ENCODE measurements at places on chromosomes 12 and 14.

DNA sequence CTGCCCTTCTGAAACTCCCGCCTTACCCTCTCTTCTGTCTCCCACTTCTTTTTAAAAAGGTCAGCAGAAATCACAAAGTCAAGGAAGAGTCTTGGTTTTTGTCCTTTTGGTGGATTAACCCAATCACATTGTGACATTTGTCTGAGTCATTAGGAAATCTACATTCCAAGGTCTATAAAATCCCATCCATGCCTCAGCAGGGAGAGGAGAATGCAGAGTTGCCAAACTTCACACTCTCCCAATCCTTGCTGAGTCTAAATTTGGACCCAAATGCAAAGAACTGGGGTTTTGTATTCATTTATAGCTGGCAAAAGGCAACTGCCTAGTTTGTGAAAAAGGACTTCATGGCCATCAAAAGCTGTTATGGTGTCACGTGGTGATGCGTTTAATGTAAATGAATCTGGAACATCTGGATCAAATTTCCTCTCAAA lies 67.9 kb downstream of the TMEM30B start:
- no peak for DNase-seq

- DNase-seq, result no peak
Observed at GRCh38 chr12:68303850-68304249, 28.3 kb downstream of the MDM1 start.

DNA sequence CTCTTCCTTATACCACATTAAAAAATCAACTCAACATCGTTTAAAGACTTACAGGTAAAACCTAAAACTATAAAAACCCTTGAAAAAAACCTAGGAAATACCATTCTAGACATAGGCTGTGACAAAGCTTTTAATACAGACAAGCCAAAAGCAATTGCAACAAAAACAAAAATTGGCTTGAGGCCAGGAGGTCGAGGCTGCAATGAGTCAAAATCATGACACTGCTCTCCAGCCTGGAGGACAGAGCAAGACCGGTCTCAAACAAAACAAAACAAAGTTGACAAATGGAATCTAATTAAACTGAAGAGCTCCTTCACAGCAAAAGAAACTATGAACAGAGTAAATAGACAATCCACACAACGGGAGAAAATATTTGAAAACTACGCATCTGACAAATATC lies 1057.8 kb downstream of the FSCB start:
- no peak for DNase-seq

DNA sequence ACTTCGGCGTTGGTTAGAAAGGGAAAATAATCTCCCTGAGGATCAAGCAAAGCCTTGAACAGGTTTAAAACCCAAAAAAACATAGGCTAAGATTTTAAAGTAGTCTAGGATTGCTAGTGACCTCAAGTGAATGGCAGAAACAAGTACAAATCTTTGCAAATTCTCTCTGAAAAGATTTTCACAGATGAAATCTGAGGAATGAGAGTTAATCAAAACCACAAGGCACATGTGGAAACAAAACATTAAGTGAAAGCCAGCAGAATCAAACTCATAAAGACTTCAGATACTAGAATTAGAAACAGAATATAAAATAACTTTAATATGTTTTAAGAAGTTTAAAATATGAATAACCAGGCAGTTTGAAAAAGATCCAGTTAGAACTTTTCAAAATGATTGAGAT lies 52.2 kb upstream of the CFL2 start:
- no peak for DNase-seq

DNA sequence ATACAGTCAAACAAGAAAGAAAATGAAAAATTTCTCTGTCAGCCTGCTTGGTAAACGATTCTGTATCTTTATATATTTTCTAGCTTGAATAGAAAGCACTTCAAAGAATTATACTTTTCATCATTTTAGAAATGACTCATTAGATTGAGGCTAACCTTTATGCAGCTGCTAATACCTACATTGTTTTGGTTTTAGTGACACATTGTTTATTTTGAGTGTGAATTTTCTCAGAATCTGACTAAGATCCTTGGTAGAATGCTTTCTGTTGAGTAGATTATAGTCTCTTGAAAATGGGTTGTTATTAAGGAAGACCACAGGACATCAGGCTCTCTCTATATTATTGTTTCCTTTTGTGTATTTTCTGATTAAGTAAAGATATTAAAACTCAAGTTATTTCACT lies at the start of gene PMCH:
Gene PMCH, minus strand, starts transcription at position 45 of the 400 bp plus-strand sequence. CDS start 63 bp downstream, outside the sequence.
- no peak for DNase-seq

DNA sequence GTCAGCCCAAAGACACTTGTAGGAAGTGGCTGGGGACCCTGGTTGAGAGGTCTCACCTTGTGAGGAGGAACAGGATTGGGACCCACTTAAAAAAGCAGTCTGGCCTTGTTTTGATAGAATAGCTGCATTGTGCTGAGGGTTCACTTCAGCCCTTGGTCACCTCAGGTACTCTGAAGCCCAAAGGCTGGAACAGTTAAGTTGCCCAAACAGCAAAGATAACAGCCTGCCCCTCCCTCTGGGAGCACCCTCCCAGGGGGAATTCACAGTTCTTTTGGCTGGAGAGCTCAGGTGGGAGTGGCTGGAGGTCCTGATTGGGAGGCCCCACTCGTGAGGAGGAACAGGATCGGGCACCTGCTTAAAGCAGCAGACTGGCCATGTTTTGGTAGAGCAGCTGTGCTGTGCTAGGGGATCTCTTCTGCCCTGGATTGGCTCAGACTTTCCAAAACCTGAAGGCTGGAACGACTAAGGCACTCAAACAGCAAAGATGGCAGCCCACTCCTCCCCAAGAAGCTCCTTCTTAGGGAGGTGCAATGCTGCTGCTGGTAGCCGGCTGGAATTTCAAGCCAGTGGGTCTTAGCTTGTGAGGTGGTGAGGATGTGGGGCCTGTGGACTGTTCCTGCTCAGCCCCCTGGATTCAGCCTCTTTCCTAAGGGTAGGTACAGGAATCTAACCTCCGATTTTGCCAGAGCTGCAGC lies 143.8 kb upstream of the SLC38A2 start:
- DNase-seq, result no peak

- no peak for DNase-seq
Observed at GRCh38 chr12:121822393-121823100, 18.7 kb downstream of the SETD1B start.

- DNase-seq, result no peak
Observed at GRCh38 chr12:116346222-116346621, 68.7 kb upstream of the MED13L start.

DNA sequence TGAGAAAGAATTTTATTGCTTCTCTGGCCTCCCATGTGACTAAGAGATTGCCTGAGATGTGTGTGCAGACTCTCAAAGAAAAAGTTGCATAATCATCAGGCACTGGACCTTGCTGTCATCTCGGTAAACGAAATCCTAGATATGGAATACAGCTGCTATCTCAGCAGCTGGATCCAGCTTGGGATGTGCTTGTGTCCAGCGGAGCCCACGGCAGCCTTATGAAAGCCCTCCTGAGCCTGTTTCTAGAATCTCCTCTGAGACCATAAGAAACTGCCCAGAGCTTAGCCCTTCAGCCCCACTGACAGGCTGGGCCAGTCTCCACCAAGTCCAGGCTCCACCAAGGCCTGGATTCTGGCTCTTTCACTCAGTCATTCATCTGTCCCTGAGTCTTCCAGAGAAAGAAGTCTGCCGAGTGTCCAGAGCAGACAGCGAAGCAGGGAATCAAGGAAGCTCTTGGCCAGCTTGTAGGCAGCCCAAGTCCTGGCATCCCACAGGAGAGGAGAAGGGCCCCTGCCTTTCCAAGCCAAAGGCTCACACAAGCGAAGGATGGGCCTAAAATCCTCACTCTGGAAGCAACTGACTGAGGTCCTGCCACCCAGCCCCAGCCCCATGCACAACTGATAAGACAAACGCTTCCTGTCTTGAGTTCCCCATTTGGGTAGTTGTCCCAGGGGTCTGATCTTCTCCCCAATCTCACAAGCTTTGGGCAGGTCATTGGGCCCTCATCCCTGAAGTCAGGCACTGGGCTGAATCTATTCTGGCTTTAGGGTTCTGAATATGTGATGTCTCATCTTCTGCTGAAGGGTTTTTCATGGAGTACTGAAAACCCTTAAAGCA lies 97.8 kb downstream of the SEC23A start:
- DNase-seq, result no peak

- peak; percentile 65 for DNase-seq
Observed at GRCh38 chr14:20412876-20413743, at the start of gene TEP1. TSS of gene TEP1 (minus strand) at chr14:20413501. CDS start at chr14:20408439, 5,062 bp downstream.

- no peak for DNase-seq
Observed at GRCh38 chr12:93042684-93043083, 113.6 kb upstream of the EEA1 start.

- no peak for DNase-seq
Observed at GRCh38 chr14:94890785-94891184, 120.9 kb upstream of the GSC start.

GRCh38 chr12:12786351-12786705 lies 869 bp downstream of the APOLD1 start:
- no peak for DNase-seq

GRCh38 chr12:19800884-19801283 lies 361.6 kb downstream of the AEBP2 start:
- DNase-seq, result no peak

DNA sequence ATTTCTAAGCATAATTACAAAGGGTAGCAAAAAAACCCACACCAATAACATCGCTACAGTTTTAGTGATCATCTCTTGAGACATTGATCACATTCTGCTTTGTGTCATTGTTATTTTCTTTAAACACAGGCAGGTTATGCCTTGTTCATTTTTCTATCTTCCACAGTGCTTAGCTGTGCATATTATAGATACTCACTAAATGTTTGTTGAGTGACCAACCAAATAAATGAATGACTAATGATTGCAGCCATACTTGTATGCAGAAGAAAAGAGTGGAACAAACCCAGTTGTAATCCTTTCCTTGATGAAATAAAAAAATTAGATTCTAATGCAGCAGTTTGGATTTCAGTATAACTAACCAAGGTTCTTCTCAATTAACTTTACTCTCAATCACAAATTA lies 81.0 kb upstream of the RASSF8 start:
- no peak for DNase-seq

GRCh38 chr14:101410126-101410525 lies 151.2 kb upstream of the DIO3 start:
- no peak for DNase-seq

DNA sequence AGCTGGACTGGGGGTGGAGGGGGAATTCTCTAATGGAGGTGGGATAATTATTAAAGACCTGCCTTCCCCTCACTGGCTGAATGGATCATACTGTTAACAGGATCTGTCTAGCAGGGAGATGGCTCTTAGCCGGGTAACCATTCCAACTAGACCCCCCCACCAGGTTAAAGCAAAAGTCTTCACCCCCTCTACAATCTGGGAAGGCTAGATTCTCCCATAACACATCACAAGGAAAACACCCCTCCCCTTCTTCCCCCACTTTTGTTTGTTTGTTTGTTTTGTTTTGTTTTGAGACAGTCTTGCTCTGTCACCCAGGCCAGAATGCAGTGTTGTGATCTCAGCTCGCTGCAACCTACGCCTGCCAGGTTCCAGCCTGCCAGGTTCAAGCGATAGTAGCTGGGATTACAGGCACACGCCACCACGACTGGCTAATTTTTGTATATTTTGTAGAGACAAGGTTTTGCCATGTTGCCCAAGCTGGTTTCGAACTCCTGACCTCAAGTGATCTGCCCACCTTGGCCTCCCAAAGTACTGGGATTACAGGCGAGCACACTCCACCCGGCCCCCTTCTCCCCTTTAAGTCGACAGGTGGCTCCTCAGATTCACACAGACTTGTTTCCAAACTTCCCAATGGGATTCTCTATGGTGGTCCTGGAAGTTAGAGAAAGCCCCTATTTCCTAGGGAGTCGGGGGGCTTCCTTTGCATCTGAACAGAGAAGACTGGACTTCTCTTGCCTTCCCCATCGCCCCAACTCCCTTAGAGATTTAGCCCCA lies 3.5 kb upstream of the BAZ2A start:
- DNase-seq, result no peak

DNA sequence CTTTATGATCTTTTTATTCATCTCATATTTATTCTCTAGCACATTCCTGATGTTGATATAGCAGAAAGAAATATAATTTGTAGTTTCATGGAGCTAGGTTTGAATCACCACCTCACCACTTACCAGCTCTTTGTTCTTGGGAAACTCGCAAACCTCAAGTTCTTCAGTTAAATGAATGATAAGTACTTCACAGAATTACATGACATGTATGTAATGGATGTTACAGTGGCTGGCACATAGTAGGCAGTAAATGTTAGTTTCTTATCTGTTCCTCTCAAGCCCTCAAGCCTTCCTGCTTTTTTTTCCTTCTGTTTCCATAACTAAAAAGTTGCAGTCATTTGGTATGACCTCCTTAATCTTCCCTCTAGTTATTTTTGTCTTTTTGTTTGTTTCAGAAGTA lies 54.9 kb downstream of the SPATS2 start:
- no peak for DNase-seq

GRCh38 chr14:55450987-55451386 lies 10.6 kb upstream of the TBPL2 start:
- no peak for DNase-seq

DNA sequence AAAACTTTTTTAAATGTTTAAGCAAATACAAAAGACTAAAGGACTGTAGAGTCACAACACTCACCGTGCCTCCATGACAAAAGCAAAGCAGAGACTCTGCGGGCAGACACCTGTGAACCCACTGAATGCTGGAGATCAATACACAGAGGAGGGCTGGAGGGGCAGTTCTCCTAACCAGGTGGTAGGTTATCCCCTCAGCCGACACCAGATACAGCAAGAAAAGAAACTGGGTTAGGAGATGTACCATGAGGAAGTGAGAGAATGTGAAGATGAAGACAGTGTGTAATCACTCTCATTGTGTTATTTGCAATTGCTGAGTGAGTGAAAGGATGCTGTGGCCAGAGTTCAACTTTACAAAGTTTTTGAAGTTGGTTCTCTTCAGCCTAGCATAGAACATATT lies 480.3 kb downstream of the BCL11B start:
- DNase-seq, result no peak

- no peak for DNase-seq
Observed at GRCh38 chr14:57974896-57975295, 109.0 kb upstream of the SLC35F4 start.

DNA sequence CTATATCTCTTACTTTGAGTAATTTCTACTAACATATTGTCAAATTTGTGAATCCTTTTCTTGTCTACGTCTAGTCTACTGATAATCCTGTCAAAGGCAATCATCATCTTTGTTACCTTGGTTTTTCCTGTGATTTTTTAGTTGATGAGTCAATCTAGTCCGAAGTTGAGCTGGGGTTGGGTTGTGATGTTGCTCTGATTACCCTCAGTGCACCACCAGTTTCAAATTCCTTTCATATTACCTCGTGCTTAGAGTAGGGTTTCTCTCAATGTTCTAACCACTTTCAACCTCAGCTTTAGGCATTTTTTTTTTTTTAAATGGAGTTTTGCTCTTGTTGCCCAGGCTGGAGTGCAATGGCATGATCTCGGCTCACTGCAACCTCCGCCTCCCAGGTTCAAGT lies 186.8 kb downstream of the BTG1 start:
- DNase-seq, result no peak
